ENCODE measurements at places on chromosomes 6 and 20.

- no peak for DNase-seq
Observed at GRCh38 chr6:106084989-106085691, 996 bp upstream of the PRDM1 start.

DNA sequence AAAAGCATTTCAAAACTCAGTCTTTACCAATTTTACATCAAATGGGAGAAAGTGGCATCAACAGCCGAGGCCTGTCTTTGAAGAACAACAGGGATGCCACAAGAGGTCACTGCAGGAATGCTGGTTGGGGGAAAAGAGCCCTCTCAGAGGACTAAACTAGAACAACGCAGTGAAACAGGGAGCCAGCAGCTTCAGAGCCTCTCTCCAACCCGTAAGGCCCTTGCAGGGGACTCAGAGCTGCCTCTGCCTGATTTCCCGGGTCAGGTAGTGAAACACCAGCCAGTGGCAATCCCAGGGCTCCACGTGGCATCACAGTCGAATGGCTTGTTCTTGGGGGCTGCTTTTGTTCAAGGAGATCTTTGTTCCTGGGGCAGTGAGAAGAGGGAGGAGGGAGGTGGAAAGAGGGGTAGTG is 55.0 kb upstream of the KCNK16 start:
- no peak for DNase-seq

- no peak for DNase-seq
Observed at GRCh38 chr20:4018023-4018748, 2.8 kb upstream of the RNF24 start.

GRCh38 chr20:37223053-37223452 is 38.6 kb downstream of the GHRH start:
- no peak for DNase-seq

DNA sequence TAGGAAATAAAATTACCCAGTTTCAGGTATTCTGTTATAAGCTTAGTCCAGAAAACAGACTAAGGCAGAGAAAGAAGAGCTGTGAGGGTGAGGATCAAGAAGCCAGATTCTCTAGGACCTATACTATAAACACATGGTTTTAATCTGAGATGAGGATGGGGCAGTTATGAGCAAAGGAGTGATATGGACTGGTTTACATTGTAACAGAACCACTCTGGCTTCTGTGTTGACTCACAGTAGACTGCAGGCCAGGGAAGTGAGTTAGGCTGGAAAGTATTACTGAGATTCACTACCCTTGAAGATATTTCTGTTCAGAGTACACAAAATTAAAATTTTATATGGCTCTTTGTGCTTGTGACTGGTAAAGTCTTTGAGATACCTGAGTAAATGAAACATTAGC is 3.2 kb upstream of the RWDD1 start:
- no peak for DNase-seq

Data from CD8-positive, alpha-beta memory T cell (primary cell).